Activated naive CD8-positive, alpha-beta T cell treated with anti-CD3 and anti-CD28 coated beads, Interleukin-2, amount 10 ng/mL, durations not matched to agents 7 days and 5 days (primary cell): ENCODE measurements at places on chromosomes 13 and 19. TPM values are rescaled to one million over a fixed set of nuclear protein-coding genes. Genes with fewer than 3 reads are reported as not detected.

HSPB6 gene
- not detected for total RNA-seq

DNA sequence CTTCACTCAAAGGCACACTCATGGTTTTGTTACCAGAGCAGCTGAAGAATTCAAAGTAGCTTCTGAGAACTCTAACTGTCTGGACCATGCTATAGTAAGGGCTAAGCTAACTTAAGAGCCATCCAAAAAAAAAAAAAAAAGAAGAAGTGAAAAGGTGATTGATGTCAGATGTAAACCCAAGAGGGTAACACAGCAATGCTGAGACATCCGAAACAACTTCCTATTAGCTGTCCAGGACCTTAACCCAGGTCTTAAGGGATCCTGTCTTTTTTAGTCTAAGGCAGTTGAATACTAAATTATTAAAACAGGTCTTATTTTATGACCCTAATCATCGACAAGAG is 11.2 kb upstream of the RAB20 start:
- no peak for DNase-seq

GRCh38 chr13:76397413-76397812 is 488.8 kb downstream of the KCTD12 start:
- DNase-seq = no peak

DNA sequence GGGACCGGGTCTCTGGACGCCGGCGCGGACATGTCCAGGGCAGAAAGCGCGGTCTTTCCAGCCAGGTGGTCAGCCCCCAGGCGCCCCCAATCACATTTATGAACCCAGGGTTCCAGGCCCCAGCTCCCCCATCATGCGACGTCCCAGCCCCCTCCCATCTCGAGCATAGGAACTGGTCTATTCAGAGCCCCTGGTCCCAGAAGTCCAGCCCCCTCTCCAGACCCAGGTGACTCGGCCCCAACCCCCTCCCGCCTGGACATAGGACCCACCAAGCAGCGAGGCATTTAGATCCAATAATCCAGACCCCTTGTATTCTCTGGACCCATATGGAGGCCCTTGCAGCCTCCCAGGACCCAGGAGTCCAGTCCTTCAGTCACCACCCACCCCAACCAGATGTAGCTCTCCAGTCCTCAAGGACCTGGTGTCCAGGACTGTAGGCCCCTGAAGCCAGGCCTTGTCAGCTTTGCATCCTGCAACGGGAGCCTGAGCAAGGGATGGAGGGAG is 501 bp downstream of the APLP1 start:
- no peak for DNase-seq

DNA sequence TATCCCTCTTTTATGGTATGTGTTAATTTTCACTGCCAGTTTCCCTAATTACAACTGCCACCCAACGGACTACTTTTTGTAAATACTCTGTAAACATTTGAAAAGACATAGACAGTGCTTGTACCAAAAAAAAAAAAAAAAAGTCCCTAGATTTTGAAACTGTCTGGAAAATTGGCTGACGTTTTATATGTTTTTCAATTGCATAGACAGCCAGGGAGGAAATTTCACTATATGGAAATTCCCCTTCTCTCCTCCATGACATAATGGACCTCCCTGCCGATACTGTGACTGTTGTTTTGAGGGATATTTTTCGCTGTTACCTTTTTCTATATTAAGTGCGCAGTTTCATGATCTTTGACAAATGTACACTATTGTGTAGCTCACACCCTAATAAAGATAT is 43.4 kb downstream of the C13orf42 start:
- DNase-seq = no peak

- DNase-seq = no peak
Measured at GRCh38 chr13:36242761-36243160, 28.4 kb upstream of the SOHLH2 start.

KCNC3 gene
- 1.4 TPM for total RNA-seq

DNA sequence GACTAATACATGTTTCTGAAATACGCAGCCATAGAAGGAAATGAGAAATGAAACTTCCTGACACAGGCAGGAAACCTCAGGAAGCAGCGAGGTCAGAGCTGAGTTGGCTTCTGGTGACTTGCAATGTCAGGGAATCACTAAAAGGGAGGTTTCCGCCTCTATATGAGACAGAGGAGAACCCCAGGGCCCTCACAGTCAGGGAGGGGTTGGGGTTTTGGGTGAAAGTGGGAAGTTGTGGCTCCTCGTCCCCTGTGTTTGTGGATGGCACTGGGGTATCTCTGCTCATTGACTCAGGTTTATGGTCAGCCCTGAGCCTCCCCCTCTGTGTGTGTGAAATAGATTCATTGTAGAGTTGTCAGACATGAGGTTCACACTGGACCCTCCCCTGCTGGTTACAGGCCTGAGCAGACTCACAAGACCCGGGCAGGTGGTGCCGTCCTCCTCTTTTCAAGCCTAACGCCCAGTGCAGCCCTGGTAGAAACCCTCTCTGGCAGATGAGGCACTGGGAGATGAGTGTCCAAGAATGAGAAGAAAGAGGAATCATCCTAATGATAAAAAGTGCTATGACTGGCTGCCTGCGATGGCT is 5.5 kb upstream of the LILRA6 start:
- no peak for DNase-seq

DNA sequence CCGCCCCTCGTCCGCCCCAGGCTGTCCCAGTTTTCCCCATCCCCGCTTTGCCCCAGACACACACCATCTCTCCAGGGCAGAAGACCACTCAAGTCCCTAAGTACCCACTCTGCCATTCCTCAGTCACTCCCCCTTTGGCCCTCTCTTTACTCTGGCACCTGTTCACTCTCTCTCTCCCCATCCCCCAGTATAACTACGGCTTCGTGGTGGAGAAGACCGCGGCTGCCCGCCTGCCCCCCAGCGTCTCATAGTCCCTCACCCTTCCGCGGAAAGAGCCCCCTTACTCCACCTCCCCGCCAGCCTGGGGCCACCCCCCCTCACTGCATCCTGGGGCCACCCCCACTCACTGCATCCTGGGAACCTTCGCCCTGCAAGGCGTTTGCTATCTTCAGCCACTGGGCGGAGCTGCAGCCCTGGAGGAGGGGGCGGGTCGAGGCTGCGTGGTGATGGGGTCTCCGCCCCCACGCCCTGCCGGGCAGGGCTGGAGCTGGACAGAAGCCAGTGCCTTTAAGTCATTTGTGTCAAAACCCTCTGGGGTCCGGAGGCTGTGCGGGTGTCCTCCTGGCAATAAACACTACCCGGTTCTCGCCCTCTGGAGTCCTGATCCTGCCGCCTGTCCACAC is 5.0 kb downstream of the MVB12A start:
- no peak for DNase-seq

- no peak for DNase-seq
Measured at GRCh38 chr13:24670961-24671381, 9.2 kb upstream of the ATP12A start.

KIR2DL1 gene
- total RNA-seq = not detected

DNA sequence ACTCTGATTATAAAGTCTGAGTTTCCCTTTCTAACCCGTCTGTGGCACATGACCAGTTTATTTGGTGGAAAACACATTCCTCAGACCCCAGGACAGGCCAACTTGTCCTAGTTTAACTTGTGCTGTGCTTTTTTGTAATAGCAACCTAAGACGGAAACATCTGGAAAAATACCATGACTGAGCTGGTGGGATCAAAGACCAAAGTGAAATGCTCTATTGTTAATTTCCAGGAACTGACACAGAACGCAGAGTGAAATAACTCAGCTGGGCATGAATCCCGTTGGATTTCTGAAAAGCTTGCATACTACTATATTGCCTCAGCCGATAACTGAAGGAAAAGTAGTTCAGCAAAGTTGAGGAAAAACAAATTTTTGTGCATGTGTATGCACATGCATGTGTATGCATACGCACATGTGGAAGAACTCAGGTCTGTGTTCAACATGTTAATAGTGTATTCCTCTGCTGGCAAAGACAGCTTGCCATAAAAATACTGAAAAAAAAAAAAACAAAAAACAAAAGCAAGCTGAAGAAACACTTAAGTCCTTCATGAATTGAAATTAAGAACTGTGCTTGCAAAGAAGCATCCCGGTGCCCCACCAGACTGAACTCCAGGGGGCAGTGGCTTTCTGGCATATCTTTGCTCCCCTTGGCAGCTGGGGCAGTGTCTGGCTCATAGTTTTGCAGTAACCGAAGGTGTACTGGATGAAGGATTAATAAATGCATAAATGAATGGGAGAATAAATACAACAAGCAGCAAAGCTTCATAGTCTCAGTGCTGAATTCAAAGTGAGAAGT is 187.8 kb downstream of the LHFPL6 start:
- no peak for DNase-seq

DNA sequence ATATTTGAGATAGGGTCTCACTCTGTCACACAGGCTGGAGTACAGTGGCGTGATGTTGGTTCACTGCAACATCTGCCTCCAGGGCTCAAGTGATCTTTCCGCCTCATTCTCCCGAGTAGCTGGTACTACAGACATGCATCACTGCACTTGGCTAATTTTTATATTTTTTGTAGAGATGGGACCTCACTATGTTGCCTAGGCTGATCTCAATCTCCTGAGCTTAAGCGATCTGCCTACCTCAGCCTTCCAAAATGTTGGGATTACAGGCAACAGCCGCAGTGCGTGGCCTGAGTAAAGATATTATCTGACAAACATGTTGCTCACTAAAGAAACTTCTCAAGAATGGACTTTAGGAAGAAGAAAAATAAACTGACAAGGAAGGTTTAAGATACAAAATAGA is 125.4 kb upstream of the ABCC4 start:
- no peak for DNase-seq

FGF9 gene
- total RNA-seq = 2.6 TPM
